Karpas-422 (cell line): ENCODE measurements at places on chromosomes 3 and 15. TPM values are rescaled to one million over a fixed set of nuclear protein-coding genes. Genes with fewer than 3 reads are reported as not detected.

GRCh38 chr3:7195934-7196333 lies 335.0 kb downstream of the GRM7 start:
- DNase-seq: no peak

- DNase-seq: no peak
Measured at GRCh38 chr3:131711114-131711768, 208.5 kb upstream of the MRPL3 start.

PLCH1 gene
- 0.34 and 0.51 TPM in 2 replicates for total RNA-seq

DNA sequence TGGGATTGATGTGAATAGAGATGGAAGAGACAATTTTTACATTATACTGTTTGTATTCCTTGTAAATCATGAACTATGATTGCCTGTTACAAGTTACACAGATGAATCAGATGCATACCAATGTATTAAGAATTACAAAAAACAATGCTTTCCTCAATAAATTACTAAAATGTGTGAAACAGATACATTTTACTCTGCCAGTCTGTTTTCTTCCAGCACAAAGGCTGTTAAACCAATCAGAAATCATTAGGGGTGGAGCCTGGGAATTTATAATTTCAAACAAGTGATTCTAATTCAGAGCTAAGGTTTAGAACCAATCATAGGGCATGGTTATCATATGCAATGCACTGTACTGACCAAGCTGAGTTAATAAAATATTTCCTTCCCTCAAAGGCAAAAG lies 21.8 kb upstream of the ANKRD28 start:
- DNase-seq: no peak

- no peak for DNase-seq
Measured at GRCh38 chr3:3744826-3745225, 54.4 kb upstream of the LRRN1 start.

LNP1 gene
- 3.4 and 6.0 TPM in 2 replicates for total RNA-seq

GRCh38 chr3:195102609-195103467 lies 168.1 kb downstream of the XXYLT1 start:
- DNase-seq: no peak

- no peak for DNase-seq
Measured at GRCh38 chr15:63146684-63147083, 10.6 kb downstream of the RPS27L start.

- no peak for DNase-seq
Measured at GRCh38 chr3:163577271-163577670, 1501.0 kb downstream of the SI start.

GOLGA8Q gene
- total RNA-seq: not detected in 2 replicates

ROPN1B gene
- not detected in 2 replicates for total RNA-seq

OR4M2 gene
- total RNA-seq: not detected in 2 replicates

ATP13A4 gene
- 9.7 and 21.1 TPM in 2 replicates for total RNA-seq

CCDC13 gene
- 1.9 and 4.2 TPM in 2 replicates for total RNA-seq

TTLL13 gene
- total RNA-seq: 0.40 TPM in 1 of 2 replicates, not detected in the other

DNA sequence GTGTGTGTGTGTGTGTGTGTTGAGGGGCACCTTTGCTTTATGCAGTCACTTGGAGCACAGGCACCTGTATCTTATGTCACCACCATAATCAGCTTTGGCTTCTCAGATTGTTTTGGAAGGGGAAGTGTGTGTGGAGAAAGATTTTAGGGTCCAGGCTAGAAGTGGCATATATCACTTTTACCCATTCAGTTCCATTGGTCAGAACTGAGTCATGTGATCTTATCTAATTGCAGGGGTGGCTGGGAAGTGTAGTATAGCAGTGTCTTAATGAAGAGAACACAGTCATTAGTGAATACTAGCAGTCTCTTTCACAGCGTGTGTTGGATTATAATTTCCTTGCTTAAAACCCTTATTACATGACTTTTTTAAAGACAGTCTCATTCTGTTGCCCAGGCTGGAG lies 20.6 kb downstream of the NCK1 start:
- peak; percentile 62 for DNase-seq

LRTM1 gene
- not detected in 2 replicates for total RNA-seq

DNA sequence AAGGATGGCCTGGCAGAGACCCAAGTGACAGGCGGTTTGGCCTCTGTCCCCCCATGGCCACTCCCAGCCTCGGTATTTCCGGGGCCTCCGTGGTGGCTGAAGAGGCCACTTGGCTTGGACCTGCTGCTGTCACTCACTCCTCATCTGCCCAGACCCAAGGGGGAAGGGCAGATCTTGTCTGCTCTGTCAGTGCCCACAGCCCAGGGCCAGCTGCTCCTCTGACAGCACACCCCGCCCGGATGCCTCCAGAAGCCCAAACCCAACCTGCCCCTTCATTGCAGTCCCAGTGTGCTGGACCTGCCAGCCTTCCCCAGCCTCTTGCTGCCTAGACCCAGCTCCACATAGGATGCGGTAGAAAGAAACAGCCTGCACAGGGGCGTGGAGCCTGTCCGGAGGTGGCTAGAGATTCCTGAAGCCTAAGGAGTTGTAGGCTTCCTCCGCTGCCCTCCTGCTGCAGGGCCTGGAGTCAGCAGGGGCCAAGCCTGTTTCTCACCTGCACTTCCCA lies 52.0 kb downstream of the MAGEF1 start:
- DNase-seq: no peak

DNA sequence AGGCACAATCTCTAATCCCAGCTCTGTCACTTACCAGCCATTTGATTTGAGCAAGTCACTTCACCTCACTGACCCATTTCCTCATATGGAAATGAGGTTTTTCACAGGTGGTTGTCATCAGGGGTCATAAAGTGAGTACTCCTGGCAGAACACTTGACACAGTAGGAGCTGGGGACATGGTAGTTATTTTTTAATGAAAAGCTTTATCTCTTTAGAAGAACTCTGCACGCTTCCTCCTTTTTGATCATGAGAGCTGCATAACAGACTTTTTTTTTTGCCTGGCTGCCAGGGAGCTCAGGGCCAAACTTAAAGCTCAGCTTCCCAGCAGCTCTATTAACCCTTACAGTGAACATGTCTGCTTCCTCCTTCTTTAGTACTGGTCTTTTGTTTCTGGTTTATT lies 8.4 kb downstream of the VWA5B2 start:
- peak; percentile 58 for DNase-seq

DNA sequence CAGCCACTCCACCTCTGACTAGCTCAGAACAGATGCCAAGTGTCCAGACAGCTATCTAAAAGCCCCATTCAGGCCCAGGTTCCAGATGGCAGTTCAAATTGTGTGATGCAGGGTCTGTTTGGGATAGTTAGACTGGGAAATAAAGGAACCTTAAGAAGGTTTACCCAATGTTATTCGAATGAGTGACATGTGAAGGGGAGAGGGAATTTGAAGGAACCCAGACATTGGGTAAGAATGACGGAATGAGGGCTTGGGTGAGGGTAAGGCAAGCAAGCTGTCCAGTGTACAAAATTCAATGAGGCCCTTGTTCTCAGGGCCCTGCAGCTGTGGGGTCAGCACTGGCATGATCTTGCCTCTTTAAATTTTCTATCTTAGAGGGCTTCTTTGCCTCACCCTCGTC lies 34.1 kb downstream of the ATP13A5 start:
- no peak for DNase-seq

NUP210 gene
- total RNA-seq: 87.7 and 117 TPM in 2 replicates

EOMES gene
- total RNA-seq: 0.54 and 0.60 TPM in 2 replicates

DUT gene
- 147 and 155 TPM in 2 replicates for total RNA-seq

DNA sequence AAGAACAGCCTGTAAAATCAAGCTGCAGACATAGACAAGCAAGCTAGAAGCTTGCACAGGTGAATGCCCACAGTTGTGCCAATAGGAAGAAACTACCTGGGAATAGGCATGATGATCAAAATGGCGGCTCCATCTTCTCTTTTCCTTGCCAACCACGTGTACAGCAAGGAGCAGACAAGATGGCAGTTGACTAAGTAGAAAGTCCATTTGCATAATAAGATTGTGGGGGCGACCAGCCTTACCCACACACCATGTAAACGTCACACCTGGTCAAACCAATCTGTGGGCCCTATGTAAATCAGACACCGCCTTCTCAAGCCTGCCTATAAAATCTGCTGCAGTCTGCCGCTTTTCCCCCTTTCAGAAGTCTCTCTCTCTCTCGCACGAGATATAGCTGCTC lies 25.1 kb upstream of the ANKRD34C start:
- no peak for DNase-seq

GRCh38 chr15:96123028-96123400 lies 207.5 kb upstream of the NR2F2 start:
- DNase-seq: no peak

- DNase-seq: no peak
Measured at GRCh38 chr15:60152386-60152785, 148.3 kb downstream of the FOXB1 start.

ADAMTS9 gene
- not detected in 2 replicates for total RNA-seq

- no peak for DNase-seq
Measured at GRCh38 chr15:48556159-48556897, 89.2 kb downstream of the FBN1 start.

HCLS1 gene
- total RNA-seq: 203 and 339 TPM in 2 replicates

CIDEC gene
- total RNA-seq: not detected in 2 replicates
